CD4-positive, alpha-beta T cell (primary cell): ENCODE measurements at places on chromosomes 2 and 18.

GRCh38 chr2:229230256-229230655, 40.8 kb downstream of the PID1 start:
- H3K4me1 ChIP-seq: no peaks in the 10 kb centered on the region
- H3K4me3 ChIP-seq: no peak overlapping the region
- no peaks in the 10 kb centered on the region for H3K36me3 ChIP-seq
- H3K27me3 ChIP-seq: no peaks in the 10 kb centered on the region
- H3K27ac ChIP-seq: no peak overlapping the region

GRCh38 chr2:109537565-109538222, 76.1 kb downstream of the SEPTIN10 start:
- H3K36me3 ChIP-seq: no peaks in the 10 kb centered on the region
- H3K27ac ChIP-seq: no peak overlapping the region
- DNase-seq: no peak
- no peaks in the 10 kb centered on the region for H3K4me1 ChIP-seq

- no peaks in the 10 kb centered on the region for H3K27me3 ChIP-seq
- peaks cover 13% of the 10 kb centered on the region for H3K4me1 ChIP-seq
- peaks cover 47% of the 10 kb centered on the region for H3K36me3 ChIP-seq
- H3K4me3 ChIP-seq: no peak overlapping the region
- DNase-seq: no peak
- H3K27ac ChIP-seq: no peak overlapping the region
These were observed 266.9 kb downstream of the TWIST2 start for GRCh38 chr2:239114616-239115265.

- H3K36me3 ChIP-seq: no peaks in the 10 kb centered on the region
- no peak overlapping the region for H3K4me3 ChIP-seq
- no peaks in the 10 kb centered on the region for H3K27me3 ChIP-seq
- no peak overlapping the region for H3K27ac ChIP-seq
- no peaks in the 10 kb centered on the region for H3K4me1 ChIP-seq
- DNase-seq: no peak
These were observed 112.2 kb downstream of the GALNT3 start for GRCh38 chr2:165681841-165682240.

DNA sequence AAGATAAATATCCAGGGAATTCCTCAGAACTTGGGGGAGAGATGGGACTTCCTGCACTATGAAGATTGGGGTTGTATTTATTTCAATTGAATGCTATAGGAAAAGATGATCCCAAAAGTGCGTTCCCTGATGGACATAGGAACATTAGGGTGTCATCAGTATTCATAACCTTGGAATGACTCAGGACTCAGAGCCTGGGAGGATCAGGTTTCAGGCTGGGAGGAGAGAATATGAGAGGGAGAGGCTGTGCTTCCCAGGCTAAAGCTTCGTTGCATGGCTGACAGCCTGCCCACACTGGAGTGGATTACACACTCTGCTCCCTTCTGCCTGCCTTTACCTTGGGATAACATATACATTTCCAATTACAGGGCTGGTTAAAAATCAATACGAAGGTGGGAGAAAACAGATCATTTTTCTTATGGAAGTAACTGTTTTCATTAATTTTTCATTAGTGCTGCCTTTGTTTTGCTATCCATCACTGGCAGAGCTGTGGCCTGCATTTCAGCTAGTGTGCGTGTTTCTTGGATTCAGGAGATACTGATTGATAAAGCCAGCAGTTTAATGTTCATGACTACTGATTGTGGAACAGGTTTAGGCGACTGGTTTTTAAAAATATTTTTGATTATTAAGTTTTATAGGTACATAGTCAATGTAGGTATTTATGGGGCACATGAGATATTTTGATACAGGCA, 118.7 kb downstream of the KCTD1 start:
- no peak overlapping the region for H3K27ac ChIP-seq
- no peaks in the 10 kb centered on the region for H3K27me3 ChIP-seq
- DNase-seq: no peak
- no peak overlapping the region for H3K4me3 ChIP-seq

GRCh38 chr2:119104414-119104813, 54.1 kb downstream of the C1QL2 start:
- H3K36me3 ChIP-seq: no peaks in the 10 kb centered on the region
- H3K27me3 ChIP-seq: no peaks in the 10 kb centered on the region
- H3K27ac ChIP-seq: no peak overlapping the region
